NAMALWA (cell line): ENCODE measurements at places on chromosomes 3 and 15.
A peak's percentile ranks its signal among the peaks of the same experiment; 100 is the strongest.

GRCh38 chr3:187318819-187319616 is 27.5 kb upstream of the MASP1 start:
- DNase-seq, result peak; percentile 74

- DNase-seq, result peak; percentile 12
These were observed 14.9 kb upstream of the STX19 start for GRCh38 chr3:94043285-94043684.

GRCh38 chr3:195582947-195583346 is 793 bp downstream of the APOD start:
- no peak for DNase-seq

GRCh38 chr3:46926871-46927717 is 49.5 kb downstream of the CCDC12 start:
- DNase-seq, result peak; percentile 79

- DNase-seq, result no peak
These were observed 3.4 kb upstream of the DGKG start for GRCh38 chr3:186365202-186365974.

DNA sequence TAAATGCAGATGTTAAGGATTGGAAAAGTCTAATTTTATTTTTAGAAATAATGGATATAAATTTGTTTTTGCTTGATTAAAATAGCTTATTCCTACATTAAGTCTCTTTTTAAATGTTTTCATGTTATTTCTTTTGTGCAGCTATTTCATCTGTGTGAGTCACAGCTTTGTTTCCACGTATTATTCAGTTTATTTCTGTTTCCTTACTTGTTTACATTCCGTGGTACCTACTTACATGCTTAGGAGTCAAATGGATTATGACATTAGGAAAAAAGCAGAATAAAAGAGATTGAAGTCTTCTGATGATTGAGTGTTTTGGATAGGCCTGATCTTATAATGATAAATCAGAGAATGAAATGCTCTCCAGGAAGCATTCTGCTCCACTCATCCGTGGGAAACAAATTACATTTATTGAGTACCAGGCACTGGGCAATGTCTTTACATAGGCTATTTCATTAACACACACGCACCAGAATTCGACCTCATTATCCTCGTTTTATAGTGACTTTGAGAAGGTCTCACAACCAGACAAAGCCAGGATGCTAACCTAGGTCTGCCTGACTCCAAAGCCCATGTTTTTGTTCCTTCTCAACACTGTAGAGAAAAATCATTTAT is 38.1 kb upstream of the RASA2 start:
- no peak for DNase-seq
